GM12892 (cell line): ENCODE measurements at places on chromosomes 6 and 20.
A peak's percentile ranks its signal among the peaks of the same experiment; 100 is the strongest.

- no peak for DNase-seq
These were observed 137.2 kb downstream of the FARS2 start for GRCh38 chr6:5398530-5398929.

DNA sequence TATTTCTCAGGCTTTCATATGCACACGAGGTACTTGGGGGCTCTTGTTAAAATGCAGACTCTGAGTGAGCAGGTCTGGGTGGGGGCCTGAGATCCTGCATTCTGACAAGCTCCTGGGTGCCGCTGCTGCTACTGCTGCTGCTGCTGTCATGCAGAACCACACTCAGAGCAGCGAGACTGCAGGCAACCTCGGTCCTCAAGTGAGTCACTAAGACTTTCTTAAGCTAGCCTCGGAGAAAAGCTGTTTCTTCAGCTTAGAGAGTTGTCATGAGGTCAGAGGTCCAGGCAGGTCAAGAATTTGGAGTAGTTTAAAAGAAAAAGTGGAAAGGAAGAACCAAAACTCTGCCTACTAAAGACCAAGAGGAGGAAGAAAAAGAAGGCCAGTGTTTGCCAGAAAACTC is 92.9 kb downstream of the SPTLC3 start:
- DNase-seq = no peak

DNA sequence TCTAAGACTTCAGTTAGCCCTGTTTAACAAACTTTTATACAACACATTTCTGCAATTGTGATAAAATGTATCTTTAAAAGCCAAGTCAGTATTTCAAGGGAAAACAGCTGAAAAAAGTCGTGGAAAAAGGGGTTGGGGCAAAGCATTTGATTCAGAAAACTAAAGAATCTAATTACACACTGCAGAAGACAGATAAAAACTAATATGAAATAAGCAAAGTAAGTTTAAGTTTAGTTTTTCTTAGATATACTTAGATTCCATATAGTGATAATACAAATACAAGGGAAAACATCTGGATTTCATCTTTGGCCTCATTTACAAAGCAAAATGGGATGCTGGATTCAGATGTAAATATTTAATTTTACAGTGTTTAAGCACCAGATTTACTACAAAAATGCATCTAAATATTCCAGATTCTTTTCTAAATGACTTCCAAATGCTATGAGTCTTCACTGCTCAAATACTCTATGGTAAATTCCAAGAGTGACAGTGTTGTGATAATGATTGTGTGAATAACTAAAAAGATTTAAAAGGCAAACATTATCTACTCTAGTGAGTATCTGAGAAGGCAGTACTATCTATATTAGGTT is 1.5 kb upstream of the ADNP start:
- no peak for DNase-seq

GRCh38 chr20:22830138-22830537 is 205.0 kb upstream of the SSTR4 start:
- DNase-seq = no peak

DNA sequence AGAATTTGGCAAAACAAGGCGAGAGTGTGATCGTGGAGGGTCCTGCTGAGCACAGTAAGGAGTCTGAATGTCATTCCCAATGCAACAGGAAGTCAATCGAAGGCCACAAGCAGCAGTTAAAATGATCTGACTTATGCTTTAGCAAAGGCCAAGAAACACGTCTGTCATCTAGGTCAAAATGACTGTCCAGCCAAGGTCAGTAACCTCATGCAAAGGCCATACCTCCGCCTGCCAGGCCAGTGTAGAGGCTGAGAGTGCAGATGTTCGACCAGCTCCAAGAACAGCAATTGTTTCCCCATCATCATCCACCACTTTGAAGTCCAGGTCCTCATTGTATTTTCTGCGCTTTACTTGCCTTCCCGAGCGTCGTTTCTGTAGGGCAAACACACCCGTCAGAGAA is 105.6 kb downstream of the CHD6 start:
- DNase-seq = no peak

- DNase-seq = no peak
These were observed 1.5 kb downstream of the TMEM181 start for GRCh38 chr6:158561321-158561884.

- DNase-seq = no peak
These were observed 302.2 kb downstream of the QKI start for GRCh38 chr6:163716690-163717089.

DNA sequence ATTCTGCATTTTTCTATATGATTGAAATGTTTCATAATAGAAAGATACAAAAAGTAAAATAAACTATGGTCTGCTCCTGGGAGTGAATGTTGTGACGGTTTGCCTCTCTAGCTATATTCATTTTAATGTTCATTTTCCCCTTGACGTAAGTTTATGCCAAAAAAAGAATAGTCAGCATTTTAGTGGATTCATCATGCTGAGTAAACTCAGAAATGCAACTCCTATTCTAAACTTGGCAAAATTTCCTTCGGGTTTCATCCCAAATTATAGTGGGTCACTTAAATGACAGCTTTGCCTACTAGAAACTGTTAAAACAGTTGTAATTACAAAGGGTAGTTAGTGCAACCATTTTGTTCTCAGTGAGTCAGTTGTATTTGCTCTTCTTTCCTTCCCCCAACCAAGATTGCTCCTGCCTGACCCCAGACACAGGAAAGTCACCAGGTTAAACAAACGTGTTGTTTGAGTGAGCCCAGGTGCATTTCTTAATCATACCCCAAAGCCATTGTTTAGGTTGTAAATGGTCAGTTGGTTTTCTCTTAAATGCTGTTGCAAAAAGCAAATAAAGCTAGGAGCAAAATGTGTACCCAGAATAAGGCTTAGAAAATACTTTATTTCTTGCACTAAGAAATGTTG is 482.3 kb upstream of the SOX4 start:
- no peak for DNase-seq

GRCh38 chr6:117482240-117483003 is at the start of gene DCBLD1:
DCBLD1 (plus strand) TSS chr6:117482674; CDS start chr6:117482782, 108 bp downstream.
- peak; percentile 66 for DNase-seq

GRCh38 chr6:169838346-169839028 is 87.1 kb downstream of the ERMARD start:
- no peak for DNase-seq

- DNase-seq = no peak
These were observed 677.4 kb upstream of the CHD6 start for GRCh38 chr20:42295592-42295991.

DNA sequence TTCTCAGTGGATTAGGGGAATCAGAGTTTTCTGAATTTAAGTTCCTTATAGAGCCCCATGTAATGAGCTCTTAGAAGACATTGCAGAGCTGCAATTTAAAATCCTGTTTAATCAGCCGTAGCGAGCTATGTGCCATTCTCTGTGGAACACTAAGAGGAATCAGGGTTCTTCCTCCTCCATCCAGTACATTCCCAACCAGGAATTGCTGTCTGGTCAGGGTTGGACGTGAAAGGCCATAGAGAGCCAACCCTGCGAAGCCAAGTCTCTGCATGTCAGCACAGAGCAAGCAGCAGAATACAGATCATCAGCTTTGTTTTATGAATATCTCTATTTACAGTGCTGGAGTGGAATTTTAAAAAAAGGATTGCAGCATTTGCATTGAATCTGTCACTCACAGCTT is 366.0 kb downstream of the LAMA2 start:
- no peak for DNase-seq

DNA sequence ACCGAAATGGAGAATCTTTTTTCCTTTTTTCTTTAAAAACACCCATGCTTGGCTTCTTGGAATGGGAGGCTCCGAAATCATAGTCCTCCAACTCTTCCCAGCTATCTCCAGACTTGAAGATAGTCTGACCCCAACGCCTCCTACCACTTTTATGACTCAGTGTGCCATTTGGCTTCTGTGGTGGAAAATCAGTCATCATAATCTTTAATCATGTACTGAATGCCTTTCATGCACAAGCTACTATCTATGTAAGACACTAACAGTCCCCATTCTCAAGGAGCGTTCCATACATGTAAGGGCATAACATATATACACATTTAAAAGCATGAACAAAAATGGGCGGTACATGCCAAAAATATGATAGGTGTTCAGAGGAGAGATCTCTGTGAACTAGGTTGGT is 44.1 kb downstream of the TMEM14B start:
- DNase-seq = no peak

DNA sequence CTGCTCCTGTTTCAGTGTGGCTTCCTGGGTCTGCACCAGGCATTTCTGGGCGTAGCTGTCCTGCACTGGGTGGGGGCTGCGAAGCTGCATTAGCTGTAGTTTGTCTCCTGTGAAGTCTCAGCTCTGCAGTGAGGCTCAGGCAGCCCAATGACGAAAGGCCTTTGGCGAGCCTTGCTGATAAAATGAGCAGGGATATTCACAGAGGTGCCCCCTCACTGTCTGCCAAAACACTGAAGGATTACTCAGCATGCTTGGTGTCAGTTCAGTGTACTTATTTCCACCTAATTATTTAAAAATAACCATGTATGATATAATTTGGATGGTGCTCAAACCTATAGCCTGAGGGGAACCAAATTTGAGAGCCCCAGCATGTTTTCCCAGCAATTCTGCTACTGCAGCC is 73.5 kb downstream of the ECT2L start:
- no peak for DNase-seq

- no peak for DNase-seq
These were observed 1249.0 kb upstream of the CITED2 start for GRCh38 chr6:140623498-140623897.

DNA sequence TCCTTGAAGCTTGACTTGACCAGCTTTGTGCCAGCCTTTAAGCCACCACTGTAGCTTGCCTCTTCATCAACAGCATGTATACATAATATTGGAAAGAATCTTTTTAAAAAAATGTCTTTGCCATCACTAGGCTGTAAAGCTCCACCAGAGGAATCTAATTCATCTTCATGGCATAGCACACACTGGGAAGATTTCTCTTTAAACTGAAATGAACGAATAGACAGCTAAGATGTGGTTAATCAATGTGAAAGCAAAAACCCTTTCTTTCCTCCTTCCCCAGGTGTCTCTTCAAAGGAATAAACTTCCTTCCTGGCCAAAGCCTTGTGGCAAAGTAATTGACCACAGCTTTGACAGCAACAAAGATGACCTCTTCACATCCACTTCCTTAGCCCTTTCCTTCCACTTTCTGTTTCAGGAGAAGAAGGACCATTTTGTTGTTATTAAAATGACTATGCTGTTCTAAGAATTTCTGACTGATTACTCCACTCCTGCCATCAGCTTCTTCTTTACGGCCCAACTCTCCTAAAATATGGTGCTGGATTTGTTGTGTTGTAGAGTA is 428.7 kb upstream of the SOX4 start:
- DNase-seq = no peak

DNA sequence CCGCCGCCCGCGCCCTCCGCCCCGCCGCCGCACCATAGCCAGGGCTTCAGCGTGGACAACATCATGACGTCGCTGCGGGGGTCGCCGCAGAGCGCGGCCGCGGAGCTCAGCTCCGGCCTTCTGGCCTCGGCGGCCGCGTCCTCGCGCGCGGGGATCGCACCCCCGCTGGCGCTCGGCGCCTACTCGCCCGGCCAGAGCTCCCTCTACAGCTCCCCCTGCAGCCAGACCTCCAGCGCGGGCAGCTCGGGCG is 1.5 kb downstream of the FOXC1 start:
- DNase-seq = no peak

- no peak for DNase-seq
These were observed 241.4 kb downstream of the SLC24A3 start for GRCh38 chr20:19453862-19454261.

DNA sequence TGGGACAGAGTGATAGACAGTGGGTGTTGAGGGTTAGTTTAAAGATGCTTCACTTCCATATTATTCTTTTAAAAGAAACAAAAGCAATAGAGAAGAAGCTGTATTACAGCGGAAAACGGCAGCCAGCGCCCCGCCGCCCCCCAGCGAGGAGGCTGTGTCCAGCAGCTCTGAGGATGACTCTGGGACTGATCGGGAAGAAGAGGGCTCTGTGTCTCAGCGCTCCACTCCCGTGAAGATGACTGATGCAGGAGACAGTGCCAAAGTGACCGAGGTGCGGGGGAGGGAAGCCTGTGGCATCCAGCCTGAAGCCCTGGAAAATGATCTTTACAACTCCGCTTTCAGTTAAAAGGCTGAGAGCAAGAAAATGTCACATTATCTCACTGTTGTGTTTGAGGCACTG is 100.2 kb downstream of the FIG4 start:
- no peak for DNase-seq
